EH (cell line): ENCODE measurements at places on chromosomes 16 and 17.

DNA sequence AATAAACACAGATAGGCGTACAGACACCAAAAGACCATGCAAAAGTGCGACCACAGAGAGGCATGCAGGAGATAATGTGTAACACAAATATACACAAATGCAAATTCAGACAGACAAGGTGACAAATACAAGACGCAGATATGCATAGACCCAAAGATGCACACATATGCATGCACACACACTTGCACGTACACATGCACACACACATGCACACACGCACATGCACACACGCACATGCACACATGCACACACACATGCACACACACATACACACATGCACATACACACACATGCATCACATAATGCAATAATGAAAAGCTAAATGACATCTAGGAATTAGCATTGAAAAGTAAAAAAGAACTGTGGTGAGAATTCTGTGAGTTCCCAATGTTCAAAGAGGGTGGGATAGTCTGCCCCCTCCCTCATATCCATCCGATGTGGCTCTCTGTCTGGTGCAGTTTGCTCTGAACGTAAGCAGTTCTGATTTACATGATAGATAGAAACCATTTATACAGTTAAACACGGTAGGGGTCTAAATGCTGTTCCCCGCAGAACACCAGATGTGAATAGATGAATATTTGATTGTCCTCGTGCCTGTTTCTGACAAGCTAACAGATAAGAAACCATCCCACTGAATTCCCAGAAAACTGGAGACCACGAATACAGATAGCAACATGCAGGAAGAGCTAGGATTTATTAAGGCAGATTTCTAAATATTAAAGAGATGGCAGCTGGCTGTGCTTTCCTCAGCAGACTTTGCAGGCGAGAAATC is 186.1 kb downstream of the TMEM114 start:
- DNase-seq = no peak

DNA sequence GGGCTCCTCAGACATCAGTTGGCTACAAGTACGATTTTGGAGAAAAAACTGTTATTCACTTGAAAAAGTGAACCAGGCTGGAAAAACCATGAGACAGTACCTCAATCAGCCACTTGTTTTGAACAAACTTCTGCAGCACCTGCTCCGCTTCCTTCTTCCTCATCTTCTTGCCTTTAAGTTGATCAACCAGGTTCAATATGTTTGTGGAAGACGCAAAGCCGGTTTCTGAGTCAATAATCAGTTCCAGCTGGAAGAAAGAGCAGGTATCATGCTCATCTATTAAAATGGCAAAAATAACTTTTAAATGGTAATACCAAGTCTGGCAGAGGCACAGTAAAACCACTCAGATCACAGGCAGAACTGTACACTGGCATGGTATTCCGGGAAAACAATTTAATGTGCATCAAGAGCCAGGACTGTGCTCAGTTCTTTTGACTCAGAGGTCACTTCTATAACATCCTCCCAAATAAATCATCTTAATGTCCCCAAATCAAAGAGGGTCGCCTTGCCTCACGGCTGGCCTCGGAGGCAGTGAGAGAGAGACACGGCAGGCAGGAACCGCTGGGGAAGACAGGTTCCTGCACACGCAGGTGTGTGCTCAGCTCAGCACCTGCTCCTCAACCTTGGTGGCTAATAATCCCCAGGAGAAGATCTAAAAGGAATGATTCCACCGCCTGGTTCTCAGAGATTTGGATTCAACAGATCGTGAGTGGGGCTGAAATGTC is 29.7 kb downstream of the KDM8 start:
- DNase-seq = no peak

GRCh38 chr17:38815576-38816193 is 9.4 kb downstream of the CWC25 start:
- peak; percentile 73 for DNase-seq

DNA sequence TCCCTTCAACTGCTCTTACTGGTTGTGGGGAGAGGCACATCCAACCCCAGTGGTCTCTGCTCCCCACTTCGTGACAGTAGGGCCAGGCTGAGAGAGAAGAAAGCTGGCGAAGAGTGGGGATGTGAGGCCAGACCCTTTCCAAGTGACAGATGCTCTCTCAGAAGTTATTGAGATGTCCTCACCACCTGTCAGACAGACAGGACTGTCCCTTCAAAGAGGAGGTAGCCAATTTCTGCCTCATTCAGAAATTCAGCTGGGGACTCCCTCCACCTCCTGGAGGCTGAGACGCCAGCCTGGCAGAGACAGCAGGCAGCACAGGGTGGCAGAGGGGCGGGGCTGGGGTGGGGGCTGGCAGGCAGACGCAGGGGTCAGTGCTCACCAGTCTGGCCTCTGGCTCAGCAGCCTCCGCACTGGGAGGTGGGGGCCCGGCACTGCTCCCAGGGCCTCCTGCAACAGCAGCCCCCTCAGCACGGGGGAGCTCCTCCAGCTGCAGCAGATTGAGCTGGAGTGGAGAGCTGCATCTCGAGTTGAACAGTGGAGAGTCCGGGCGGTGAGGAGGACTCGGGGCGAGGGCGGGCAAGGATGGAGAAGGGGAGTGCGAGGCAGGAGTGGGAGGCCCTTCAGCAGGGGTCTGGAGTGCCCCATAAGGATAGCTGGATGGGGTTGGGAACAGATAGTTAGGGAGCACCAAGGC is 9.2 kb downstream of the PER1 start:
- DNase-seq = no peak

- peak; percentile 16 for DNase-seq
These were observed 14.0 kb downstream of the SOX9 start for GRCh38 chr17:72134608-72135394.

DNA sequence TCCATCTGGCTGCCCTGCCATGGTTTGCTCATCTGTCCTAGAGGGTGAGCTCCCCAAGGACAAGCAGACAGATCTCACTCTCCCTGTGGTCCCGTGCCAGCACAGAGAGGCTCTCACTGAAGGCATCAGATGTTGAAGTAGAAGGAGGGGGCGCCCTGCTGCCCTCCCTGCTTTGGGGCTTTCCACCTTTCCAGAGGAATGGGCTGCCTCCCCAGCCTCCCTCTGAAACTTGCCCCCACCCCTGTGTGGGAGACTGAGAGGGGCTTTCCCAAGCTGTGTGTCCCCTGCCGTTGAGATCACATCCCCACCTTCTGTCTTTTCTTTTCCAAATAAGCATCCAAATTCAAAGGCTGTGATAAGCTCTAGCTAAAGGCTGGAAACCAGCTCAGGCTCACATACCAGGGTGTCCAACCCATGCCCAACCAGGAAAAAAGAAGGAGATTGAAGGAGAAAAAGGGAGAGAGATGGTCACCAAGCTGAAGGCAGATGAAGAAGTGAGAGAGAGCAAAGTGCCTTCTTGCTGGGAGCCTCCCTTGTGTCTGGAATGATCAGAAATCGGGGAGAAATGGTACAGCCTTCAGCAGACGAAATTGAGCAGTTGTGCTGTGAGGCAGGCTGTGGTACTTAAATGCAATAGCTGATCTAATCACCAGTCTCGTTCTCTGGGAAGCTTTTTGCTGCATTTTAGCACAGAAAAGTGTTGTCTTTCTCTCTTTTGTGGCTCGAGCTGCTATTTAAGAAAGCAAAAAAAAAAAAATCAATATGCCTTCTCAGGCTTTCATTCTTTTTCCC is 145.9 kb upstream of the LHX1 start:
- DNase-seq = no peak

DNA sequence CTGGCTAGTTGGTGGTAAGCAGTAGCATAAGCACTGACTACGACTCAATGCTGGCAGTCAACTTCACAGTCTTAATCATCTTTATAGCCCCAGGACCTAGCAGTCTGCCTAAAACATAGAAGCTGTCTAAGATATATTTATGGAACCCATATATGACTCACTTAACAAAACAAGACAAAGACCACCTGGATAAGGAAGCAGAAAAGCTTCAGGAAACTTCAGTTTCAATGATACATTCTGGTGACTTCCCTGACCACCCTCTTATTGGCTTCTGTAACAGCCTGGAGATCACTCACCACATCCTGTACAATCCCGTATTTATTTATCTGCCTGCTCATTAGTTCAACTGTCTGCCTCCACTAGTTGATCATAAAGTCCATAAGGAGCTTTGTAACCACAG is 95.5 kb downstream of the PMP22 start:
- peak; percentile 91 for DNase-seq

- DNase-seq = peak; percentile 39
These were observed 70.0 kb upstream of the HS3ST3A1 start for GRCh38 chr17:13671771-13672170.

- DNase-seq = peak; percentile 64
These were observed 184.4 kb upstream of the CDH11 start for GRCh38 chr16:65306300-65306699.

DNA sequence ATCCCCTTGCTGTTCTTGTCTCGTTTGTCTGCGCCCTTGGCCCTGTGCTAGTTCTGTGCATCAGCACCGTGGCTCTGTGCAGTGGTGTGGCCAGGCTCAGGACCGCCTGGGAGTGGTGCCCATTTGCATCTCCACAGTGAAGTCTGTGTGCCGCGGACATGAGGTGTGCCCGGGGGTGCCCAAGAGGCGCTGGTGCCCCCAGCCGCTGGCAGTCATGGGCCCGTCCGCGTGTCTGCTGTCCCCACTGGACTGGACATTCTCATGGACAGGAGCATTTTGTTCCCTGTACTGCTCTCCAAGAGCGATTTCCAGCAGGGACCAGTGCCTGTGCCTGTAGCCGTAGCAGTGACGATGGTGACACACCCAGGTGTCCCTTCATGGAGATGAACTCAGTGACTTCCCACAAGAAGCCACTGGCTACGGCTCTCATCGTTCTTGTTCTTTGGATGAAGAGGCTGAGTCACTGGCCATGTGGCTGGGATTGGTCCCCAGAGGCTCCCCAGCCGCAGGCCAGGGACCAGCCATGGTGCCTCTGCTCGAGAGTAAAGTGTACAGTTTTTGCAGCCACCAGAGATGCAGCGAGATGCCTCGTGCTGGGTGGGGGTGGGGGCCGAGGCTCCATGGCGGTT is 13.0 kb upstream of the MC1R start:
- DNase-seq = no peak

DNA sequence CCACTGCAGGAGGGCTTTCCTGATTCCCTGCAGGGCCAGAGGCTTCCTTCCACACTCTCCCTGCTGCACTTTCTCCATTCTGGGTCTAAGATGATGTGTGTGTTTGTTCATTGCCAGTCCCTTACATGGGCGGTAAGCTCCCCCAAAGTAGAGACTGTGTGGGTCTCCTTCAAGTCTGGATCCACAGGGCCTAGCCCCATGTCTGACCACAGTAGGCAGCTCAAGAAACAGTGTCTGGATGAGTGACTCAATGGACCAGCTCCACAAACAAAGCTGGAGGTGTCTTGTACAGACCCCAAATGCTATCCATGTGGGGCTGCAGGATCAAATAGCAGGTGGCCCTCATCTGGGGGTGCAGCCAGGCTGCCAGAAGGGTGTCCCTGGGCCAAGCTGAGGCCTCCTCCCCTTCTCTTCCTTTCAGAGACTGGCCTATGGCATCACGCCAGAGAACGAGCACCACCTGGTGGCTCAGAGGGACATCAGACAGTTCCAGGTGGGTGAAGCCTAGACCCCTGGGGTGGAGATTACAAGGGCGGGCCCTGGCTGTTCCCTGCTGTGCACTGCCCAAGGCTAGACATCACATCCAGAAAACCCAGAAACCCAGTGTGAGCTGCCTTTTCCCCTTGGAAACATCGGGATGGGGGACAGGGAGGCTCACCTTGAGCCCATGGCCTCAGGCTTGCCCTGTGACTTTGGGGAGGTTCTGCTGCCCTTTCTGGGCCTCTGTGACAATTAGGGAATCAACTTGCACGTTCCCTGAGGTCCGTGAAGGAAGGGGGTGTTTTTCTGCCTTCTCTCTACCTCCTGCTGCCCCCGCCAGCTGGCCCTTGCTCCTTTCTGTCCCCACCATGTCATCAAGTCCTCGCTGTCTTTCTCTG is 45.9 kb downstream of the SLC6A2 start:
- peak; percentile 55 for DNase-seq

GRCh38 chr17:3596804-3597464 is 12.3 kb downstream of the TRPV1 start:
- DNase-seq = no peak

- no peak for DNase-seq
These were observed 53.3 kb upstream of the KDM8 start for GRCh38 chr16:27149986-27150385.

- DNase-seq = no peak
These were observed 17.4 kb downstream of the LDHD start for GRCh38 chr16:75099075-75099667.

- no peak for DNase-seq
These were observed 79.8 kb downstream of the AKAP1 start for GRCh38 chr17:57164814-57165213.

GRCh38 chr16:68079626-68080344 is 5.4 kb upstream of the NFATC3 start:
- no peak for DNase-seq

DNA sequence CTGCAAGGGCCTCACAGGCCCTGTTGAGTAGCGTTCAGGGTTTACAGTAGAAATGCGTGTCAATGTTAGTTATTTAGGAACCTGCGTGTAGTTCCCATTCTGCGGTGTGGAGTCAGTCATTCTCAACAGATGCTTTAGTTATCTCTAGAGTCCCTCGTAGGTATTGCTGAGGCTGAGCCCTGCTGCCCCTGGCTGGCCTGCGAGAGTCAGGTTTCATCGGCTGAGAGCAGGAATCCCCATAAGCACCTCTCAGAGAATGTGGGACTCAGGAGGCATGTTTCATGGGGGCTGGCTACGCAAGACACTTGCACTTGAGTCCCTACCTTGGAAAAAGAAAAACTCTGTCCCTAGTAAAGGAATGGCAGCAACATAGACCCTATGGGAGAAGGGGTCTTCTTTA is 347.5 kb upstream of the ASIC2 start:
- no peak for DNase-seq

DNA sequence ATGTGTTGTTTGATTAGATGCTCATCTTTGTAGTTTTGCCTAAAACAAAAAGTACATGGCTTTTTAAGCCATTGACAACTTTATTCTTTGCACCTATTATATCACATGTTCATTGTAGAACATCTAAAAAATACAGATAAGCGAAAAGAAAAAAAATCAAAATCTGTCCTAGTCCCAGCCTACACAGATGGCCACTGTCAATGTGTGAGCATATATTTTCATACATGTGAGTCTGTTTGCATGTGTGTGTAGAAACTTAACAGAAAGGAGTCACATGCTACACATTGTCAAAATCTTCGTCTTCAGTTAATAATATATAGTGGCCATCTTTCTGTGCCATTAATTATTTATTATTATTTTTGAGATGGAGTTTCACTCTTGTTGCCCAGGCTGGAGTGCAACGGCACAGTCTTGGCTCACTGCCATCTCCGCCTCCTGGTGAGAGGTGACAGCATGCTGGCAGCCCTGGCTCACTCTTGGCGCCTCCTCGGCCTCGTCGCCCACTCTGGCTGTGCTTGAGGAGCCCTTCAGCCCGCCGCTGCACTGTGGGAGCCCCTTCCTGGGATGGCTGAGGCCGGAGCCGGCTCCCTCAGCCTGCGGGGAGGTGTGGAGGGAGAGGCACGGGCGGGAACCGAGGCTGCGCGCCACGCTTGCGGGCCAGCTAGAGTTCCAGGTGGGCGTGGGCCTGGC is 68.5 kb upstream of the AMZ2 start:
- DNase-seq = no peak

DNA sequence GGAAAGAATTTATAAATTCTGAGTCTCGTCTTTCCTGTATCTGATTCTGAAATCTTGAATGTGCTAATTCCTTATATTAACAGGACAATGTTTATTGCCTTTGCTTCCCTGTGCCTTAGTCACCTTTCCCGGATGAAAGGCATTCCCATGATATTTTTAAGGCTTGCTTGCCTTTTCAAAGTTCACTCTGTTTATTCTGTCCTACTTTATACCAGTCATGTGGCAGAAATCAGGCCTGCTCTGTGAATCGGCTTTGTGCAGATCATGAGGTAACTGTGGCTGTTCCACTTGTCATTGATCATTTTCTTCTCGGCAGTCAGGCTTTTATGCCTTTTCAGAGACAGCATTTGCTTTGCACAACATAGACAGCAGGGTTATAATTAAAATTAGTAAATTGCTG is 28.8 kb upstream of the ABCC11 start:
- DNase-seq = peak; percentile 54
